RCC 7860 (cell line): ENCODE measurements at places on chromosomes 7 and 10.

GRCh38 chr7:22667562-22668239, 59.3 kb upstream of the IL6 start:
- peak; percentile 92 for DNase-seq

GRCh38 chr10:63553473-63553872, 32.3 kb downstream of the REEP3 start:
- no peak for DNase-seq

DNA sequence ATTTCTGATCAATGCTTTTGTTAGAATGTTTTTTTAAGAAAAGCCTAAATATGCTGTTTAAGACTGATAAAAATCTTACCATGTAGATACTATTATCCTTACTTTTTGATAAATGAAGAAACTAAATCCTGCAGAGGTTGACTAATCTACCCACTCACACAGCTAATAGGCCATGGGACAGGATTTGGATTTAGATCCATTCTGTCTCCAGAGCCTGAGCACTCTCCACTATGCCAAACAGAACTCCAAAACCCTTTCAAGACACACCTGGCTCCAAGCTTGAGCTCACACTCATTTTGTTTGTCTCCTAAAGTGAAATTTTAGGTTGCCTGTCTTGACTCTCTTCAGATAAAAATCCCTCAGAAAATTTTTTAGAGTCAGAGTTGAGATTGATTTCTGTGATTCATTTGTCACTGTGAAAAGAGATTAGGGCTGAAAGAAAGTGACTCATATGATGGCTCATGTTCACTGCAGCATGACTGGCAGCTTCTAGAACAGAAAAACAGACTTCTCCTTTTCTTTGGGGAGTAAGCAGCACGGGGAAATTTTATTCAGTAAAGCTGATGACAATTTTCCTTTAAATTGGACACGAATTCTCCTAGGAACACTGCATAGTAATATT, 132.3 kb upstream of the POT1 start:
- peak; percentile 86 for DNase-seq

DNA sequence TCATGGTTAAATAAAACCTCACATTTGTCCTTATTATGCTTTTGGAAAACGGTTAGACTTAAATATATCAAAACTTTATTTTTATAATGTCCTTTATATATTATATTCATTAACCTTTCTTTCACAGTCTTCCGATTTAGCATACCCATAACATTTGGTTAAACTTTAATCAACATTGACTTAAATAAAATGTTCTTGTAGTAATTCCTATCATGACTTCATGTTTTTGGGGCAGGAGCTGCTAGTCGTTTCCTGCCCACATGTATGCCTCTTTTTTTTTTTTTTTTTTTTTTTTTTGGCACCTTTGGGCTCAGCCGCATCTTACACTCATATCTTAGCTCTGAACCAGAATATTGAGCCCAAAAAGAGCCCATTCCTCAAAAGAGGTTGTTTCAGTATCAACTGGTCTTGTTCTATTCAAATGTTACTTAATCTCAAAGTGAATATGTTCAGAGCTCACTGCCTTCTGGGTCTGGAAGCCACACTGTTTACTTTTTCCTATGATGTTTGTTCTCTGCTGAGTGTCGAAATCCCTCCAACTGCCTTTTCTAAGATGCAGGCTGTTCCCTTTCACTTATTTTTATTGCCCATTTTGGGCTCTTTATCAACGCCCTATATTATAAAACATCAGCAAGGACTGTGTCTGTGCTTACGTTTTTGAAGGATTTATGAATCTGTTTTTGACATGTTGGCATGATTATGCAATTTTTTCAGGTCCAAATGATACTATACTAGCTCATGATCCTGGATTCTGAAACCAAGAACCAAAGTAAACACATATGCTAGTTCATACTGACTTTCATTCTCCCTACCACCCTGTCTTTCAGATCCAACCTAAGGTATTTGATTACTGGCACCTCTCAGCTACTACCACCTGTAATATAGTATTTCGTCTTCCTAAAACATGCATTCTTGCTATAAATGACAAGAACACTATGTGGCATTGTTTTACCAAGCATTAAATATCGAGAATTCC, 914.4 kb downstream of the PCDH15 start:
- DNase-seq, result no peak

DNA sequence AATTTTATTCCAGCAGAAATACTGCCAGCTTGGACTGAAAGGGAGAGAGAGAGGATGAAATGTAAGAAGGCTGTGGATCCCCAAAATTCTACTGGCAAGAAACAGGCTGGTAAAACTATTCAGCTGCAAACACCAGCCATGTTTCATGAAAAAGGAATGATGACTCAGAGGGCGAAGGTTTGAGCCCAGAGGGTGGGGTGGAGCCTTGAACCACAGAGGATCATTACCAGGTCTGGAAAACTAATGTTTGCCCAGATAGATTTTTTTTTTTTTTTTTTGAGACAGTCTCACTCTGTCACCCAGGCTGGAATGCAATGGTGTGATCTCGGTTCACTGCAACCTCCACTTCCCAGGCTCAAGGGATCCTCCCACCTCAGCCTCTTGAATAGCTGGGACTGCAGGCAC, 41.7 kb upstream of the NRF1 start:
- peak; percentile 94 for DNase-seq

- no peak for DNase-seq
Observed at GRCh38 chr7:156151078-156151477, 338.8 kb upstream of the SHH start.
